ENCODE measurements at places on chromosomes 4 and X.

DNA sequence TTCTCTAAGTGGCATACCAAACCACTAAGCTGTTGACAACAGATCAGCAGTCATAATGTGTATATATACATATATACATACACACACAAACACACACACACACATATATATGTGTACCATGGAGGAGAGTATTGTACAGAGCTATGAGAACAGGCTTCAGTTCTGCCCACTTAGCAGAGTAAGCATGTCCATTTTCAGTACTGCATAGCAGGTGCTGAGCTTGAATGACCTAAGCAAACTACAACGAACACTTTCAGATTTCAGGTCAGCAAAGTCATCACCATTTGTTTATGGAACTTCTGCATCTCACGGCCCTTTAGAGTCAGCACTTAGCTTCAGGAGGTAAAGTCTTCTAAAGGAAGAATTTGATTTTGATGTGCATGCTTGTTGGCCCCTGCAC lies 735.8 kb upstream of the ATOH1 start:
- no peak for DNase-seq

- DNase-seq, result no peak
Measured at GRCh38 chr4:20652226-20652885, 47.9 kb upstream of the PACRGL start.

GRCh38 chrX:112235547-112235946 lies 153.0 kb upstream of the TRPC5 start:
- DNase-seq, result no peak

- DNase-seq, result no peak
Measured at GRCh38 chr4:107120661-107121060, 84.5 kb upstream of the DKK2 start.

GRCh38 chr4:75552452-75552851 lies 3.4 kb upstream of the ODAPH start:
- no peak for DNase-seq

DNA sequence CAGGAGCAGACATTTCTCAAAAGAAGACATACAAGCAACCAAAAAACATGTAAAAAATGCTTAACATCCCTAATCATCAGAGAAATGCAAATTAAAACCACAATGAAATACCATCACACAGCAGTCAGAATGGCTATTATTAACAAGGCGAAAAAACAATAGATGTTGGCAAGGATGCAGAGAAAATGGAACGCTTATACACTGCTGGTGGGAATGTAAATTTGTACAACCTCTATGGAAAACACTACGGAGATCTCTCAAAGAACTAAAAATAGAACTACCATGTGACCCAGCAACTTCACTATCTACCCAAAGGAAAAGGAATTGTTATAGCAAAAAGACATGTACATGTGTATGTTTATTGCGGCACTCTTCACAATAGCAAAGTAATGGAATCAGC lies 71.5 kb downstream of the PPP4R3C start:
- DNase-seq, result no peak

- DNase-seq, result no peak
Measured at GRCh38 chr4:77713884-77714283, 105.3 kb downstream of the CNOT6L start.

DNA sequence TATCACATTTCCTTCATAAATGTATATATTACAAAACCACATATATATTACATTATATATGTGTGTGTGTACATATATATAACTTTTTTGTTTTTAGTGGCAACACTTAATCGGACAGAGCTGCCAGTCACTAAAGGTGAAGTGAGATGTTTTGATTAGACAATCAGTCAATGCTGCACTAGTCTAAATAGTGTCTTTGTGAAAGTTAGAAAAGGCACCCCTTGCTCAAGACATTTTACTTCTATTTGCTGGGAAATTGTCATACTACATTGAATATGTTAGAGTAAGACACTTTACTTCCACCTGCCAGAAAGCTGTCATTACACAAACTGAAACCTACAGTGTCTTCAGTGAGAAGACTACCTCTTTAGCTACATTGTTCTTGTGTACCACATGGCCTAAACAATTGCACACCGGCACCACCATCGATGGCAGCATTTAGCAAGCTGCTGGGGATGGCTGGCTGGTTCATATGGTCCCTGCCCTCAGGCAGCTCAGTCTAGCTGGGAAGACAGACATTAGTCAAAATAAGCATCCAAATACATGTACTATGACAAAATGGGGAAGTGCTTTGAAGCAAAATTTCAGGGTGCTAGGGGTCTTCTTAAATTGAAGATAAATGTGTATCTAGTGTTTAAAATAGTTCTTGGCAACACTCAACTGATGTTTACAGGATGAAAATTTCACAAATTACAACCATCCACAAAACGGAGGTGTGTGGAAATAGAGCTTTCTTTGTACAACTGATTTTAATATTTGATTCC lies 148.1 kb upstream of the GATB start:
- peak; percentile 26 for DNase-seq

Measured in GM10248 (cell line).